Pons (tissue), 1 donor: ENCODE measurements at places on chromosomes 4 and X.

DNA sequence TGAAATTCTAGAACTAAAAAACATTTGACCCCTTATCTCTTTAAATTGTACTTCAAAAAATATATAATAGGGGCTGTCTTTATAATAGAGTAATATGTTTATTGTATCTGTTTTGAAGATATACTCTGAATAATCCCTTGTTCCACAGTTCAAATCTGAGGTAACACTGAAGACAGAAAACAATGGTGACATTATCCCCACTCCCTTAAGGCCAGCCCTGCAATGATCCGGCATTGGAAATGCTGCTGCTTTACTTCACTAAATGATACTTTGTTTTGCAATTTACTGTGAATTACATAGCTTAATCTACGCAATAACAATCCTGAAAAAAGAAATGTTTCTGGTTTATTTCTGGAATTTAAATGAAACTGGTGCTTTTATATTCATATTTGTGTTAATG is 34.4 kb upstream of the ZFP42 start:
- peak; percentile 69 for DNase-seq

DNA sequence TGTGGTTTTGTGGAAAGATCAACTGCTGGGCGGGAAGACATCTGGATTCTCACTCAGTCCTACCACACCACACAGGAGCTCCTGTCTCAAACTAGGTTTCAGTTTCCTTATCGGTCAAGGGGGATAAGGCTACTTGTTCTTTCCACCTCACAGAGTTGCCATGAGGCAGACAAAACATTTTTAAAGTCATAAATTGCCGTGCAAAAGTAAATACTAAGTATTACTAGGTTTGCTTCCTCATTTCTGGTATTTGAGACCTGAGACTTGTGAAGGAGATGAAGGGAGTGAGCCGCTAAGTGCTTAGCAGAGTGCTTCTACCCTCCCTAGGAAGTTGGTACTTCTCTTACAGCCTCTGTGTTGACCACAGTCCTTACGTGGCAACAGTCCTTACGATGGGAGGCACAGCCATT is 1.5 kb downstream of the LAP3 start:
- no peak for DNase-seq

- DNase-seq = no peak
Measured at GRCh38 chr4:138693526-138693925, 322.1 kb upstream of the NOCT start.

DNA sequence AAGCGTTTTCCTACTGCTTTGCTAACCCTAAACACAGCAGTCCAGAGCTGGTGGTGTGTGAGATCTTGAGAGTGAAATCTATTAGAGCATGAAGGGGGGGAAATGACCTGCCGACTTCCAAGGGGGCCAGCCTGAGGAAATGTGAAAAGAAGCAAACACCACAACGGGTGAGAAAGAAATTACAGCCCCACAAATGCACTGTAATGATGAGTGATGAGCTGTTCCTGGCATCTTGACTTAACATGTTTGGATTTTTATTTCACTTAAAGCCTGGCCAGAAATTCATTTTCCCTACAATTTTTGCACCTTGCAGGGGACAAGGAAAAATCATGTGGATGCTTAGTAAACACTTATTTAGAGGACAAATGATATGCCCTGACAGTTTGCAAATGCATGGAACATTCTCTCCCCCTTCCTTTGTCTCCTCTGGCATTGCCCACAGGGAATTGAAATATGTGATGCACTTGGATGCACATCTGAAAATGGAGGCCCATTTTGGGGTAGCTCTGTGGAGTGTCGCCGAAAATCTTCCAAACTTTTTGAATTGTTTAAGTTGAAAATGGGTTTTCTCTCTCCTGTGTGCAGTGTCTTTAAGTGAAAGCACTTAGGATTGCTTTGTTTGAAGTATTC is 84.3 kb upstream of the TMEM150C start:
- no peak for DNase-seq

DNA sequence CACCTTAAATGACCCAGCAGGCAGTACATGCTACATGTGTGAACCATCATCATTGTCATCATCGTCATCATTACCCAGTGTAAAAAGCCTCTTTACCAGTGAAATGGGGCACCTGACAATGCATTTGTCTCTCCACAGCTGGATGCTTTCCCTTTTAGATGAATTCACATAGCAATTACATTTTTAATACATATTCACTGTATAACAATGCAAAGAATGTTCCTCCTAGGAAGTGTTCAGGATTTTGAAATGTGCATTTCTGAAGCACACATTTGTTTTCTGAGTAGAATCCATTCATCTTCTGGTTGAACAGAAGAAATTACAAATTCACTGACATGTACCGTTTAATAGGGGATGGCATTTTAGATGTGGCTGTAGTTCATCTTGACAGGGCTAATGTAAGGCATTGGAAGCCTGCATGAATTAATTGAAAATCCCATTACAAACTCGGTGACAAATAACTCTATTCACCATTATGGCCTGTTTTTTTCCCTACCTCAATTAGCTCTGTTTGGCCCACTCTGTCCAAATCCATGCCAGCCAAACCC is 111.1 kb downstream of the SH3RF1 start:
- peak; percentile 45 for DNase-seq

DNA sequence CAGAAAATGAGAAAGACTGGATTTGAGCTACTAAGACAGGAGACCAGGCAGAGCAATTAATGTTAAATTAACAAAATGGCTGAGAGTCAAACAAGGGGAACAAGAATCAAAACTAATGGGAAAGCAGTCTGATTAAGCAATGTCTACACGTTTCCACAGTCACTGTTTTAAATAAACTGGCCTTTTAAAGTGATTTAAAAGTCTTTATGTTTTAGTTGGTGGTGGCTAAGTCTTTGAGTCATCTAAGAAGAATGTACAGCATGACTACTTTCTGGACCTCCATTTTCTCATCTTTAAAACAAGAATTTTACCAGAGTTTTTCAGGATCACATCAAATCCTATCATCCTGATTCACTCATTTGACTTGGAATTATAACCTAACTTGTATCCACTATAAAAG is 233.8 kb downstream of the ENOX2 start:
- no peak for DNase-seq

GRCh38 chr4:119598521-119598920 is 30.1 kb downstream of the PDE5A start:
- no peak for DNase-seq

DNA sequence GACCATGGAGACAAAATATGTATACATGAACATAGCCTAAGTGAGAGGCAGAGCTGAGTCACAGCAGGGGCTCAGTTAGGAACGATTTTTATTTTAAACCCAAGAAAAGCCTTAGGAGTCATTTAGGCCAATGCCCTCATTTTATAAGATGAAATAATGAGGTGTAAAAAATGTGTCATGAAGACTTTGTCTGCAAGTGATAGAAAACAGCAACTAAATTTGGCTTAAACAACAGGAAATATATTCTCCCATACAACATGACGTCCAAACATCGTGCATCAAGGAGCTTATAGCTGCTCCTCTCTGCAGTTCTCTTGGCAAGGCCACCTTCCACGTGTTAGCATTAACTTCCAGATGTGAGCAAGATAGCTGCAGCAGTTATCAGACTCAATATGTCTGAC is 16.8 kb downstream of the SCFD2 start:
- DNase-seq = no peak

DNA sequence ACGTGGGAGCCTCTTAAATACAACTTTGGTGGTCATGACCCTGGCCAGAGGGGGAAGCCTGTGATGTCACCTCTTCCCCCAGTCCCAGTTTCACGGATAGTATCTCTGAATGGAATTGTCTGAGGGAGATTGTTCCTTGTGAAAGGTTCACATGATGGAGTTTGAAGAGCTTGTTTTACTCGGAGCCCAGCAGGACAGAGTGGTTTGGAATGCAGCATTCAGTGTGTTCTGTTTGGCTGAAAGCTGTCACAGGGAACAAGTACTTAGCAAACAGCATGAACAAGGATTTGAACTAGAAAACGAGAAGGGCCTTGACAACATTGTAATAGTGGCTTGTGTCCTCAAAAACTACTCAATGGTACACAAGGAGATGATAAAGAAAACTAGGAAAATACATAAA is 133.9 kb upstream of the CXorf66 start:
- DNase-seq = no peak

- no peak for DNase-seq
Measured at GRCh38 chr4:7656244-7656800, 221.6 kb upstream of the PSAPL1 start.
